ENCODE measurements at places on chromosomes 13 and 19.

DNA sequence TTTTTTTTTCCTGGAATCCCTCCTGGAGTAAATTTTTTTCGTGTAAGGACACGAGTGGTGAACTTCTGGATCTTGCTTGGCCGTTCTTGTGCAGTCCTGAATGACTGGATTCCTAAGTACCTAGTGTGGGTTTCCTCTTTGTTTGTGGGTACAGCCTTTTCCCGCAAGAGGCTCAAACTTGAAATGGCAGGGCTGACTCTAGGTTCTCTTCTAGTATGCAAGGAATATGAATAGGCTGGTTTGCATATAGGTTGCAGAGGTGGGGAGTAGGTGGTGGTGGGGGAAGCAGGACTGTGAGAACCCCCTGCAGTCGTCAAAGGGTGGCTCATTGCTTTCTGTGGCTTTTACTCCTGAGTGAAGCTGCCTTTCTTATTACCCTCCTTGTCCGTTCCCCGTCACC lies 13.6 kb downstream of the UBAC2 start:
- DNase-seq, result no peak

- DNase-seq, result no peak
Measured at GRCh38 chr13:40780822-40781401, 8.5 kb upstream of the SLC25A15 start.

DNA sequence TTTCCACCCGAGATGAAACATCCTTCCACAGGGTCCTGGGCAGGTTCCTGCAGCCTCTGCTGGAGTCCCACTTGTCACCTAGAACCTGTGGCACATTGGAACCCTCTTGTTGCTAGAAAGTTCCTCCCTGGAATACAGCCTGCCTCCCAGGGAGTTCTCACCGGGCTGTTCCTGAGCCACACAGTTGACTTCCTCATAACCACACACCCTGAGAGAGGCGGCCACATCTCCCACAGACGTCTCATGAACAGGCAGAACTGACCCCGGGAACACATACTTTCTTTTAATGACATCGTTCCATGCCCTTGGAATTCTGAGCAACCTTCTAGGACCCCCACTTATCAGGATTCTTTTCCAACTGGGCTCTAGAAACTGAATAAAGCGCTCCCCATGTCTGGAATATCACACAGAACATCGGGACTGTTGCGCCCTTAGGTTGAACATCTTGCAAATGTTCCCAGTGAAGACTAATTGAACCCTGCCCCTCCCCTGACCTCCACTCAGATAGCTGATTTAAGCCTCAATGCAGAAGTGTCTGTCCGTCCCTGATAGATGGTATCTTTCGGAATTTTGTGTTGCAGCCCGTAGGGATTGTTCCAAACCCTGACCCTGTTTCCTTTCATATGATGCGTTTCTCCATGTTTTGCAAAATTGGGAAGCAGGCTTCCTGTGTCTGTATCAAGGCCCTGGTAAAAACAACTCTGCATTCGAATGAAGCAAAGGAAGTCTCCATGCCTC lies 91.1 kb downstream of the RAB20 start:
- no peak for DNase-seq

GRCh38 chr13:50543782-50544181 lies 299.7 kb downstream of the DLEU7 start:
- DNase-seq, result no peak

DNA sequence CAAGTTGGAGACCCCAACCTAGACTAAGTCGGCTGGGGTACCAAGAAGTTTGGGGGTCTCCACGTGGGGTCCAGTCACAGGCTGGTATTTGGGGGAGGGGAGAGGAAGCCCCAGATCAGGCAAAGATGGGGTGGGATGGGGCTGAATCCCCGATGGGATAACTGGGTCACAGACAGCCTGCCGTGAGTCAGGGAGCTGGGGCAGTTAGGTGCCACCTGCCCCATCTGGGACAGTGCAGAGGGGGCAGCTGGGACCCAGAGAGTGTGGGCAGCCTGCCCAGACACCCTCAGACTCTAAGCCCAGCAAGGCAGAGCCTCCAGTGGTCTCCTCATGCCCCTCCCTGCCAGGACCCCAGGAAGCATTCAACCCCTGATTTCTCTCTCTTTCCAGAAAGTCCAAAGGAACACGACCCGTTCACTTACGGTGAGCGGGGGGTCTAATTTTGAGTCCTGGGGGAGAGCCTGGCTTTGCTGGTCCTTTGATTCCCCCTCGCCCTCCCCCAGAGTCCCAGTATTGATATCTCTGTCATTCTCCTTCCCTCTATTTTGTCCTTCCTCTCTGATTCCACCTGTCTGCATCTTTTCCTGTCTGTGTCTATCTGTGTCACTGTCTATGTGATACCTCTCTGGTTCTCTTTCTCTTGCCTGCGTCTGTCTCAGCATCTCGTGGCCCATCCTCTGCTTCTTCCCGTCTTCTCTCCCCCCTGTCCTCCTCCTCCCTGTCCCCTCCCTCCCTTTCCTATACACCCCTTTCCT lies 1.8 kb downstream of the FXYD1 start:
- DNase-seq, result no peak

DNA sequence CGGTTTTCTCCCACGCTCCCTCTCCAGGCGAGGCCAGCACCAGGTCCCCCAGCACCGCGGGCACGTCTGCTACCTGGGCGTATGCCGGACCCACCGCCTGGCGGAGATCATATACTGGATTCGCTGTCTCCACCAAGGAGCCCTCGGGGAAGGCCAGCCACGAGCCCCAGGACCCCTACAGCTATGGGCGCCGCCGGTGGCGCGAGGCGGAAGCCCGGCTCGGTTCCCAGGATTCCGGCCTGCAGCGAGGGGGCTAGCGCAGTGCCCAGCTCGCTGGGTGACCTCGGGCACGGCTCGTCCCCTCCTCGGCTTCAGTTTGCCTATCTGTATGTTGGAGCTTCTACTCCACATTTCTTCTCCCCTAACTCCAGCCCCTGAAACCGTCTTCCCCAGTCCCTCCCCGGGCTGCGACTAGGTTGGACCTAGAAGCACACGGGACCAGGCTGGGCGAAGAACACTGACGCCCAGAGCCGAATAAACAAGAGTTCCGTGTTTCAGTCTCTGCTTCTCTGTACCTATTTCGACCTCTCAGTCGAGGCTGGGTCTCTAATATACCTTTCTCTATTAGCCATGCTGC lies 749 bp upstream of the CPT1C start:
- DNase-seq, result no peak

GRCh38 chr19:35883882-35884281 lies 15.5 kb downstream of the APLP1 start:
- DNase-seq, result no peak

DNA sequence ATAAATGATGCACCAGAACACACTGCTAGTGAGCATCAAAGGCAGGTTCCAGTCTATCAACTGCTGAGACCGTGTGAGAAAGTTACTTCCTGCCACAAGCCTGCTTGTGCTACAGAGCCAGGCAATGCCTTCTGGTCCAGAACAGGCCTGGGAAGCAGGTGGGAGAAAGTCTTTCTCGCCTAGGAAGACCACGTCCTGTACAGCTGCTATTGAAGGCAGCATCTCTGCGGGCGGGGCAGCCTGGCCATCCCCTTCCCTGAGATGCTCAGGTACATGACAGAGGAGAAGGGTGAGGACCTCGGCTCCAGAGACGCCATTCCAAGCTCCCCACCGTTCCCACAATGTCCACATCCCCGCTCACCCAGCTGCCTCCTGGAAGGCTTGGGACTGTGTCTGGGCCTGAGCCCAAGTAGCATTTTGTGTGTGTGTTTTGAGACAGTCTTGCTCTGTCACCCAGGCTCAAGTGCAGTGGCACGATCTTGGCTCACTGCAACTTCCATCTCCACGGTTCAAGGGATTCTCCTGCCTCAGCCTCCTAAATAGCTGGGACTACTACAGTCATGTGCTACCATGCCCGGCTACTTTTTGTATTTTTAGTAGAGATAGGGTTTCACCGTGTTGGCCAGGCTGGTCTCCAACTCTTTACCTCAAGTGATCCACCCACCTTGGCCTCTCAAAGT lies 3.4 kb downstream of the RFX1 start:
- DNase-seq, result no peak

DNA sequence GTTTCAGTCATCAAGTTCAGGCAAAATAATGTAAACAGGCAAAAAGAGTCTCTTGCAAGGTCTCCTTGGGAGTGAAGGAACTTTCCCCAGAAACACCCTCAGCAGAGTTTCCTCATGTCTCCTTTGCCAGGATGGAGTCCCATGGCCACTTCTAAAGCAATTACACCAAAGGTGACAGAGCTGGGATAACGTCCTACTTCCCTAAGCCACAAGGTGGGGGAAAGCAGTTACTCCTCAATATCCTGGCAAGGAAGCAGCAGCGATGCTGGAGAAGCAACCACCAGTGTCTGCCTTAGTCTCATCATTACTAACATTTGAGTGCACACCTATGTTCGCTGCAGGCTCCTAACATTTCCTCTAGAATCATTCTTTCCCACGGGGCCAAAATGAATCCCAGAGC lies 88.6 kb downstream of the UBL3 start:
- no peak for DNase-seq

- DNase-seq, result no peak
Measured at GRCh38 chr13:91078093-91078679, 269.3 kb upstream of the MIR17HG start.

GRCh38 chr13:76994281-76994680 lies 2.4 kb downstream of the CLN5 start:
- DNase-seq, result no peak

DNA sequence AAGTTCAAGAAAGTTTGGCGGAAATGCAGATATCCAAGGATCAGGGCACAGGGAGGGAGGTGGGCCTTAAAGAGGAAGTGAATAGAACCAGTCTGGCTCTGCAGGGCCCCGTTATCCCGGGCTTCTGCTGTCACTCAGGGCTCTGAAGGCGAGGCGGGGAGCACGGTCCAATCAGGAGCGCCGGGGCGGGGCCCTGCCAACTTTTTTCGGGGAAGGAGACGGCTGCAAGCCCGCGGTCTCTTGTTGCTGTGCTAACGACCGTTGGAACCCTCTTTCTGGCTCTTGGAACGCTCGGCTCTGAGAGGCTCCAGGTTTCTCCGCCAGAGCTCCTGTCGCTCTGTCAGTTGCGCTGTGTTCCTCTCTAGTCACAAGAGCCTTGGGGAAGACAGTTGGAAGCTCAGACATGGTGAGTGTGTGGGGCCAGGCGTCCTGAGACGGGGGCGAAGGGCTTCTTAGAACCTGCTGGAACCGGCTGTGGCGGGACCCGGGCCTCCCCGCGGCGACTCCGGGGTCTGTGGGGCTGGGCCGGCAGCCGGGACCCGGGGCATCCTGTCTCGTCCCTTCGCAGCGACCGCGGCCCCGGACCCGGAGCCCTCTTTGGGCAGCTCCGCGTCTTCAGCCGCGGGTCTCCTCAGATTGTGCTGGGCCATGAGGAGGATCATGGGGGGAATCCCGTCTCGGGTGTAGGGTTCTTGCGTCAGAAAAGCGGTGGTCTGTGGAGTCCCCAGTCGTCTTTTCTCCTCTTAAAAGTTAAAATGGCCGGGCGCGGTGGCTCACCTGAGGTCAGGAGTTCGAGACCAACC lies 27.7 kb downstream of the ZNF844 start:
- DNase-seq, result peak; percentile 63

DNA sequence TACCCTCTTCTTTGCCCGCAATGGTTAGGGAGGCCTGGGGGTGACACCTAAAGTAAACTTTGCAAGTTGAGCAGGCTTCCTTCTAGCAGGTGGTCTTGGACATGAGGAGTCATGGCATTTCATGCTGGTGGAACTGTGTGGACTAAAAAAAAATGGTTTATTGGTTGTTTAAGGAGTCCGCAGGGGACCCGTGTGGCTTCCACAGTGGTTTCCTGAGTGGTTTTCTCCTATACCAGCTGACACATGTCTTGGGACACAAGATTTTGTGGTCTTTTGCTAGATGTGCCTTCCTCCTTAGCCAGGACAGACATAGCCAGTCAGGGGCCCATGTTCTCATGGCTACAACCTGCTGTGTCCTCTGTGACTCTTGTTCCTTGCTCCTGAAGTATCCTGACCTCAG lies 1.5 kb downstream of the ZNF543 start:
- DNase-seq, result no peak

- DNase-seq, result no peak
Measured at GRCh38 chr13:49993111-49993510, 3.7 kb upstream of the TRIM13 start.

DNA sequence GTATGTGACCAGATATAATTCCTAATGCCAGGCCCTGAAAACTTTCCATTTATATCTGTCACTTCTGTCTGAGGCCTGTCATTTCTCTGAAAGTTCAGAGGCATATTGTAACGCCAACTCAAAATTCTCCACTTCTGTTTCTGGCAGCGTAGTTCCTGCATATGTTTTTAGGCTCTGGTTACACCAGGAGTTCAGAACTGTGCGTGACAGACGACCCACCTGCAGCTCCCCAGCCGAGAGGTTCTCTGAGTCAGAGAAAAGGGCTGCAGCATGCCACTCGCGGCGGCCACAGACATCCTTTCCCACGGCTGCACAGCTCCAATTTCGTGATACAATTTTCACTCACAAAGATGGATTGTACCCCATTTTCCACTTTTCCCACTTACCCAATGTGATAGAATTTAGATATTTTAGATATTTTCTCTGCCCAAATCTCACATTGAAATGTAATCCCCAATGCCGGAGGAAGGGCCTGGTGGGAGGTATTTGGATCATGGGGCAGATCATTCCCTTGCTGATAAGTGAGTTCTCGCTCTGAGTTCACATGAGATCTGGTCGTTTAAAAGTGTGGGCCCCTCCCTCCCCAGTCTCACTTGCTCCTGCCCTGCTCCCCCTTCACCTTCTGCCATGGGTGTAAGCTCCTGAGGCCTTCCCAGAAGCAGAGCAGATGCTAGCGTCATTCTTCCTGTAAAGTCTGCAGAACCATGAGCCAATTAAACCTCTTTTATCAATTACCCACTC lies 308.1 kb downstream of the LIG4 start:
- DNase-seq, result no peak

DNA sequence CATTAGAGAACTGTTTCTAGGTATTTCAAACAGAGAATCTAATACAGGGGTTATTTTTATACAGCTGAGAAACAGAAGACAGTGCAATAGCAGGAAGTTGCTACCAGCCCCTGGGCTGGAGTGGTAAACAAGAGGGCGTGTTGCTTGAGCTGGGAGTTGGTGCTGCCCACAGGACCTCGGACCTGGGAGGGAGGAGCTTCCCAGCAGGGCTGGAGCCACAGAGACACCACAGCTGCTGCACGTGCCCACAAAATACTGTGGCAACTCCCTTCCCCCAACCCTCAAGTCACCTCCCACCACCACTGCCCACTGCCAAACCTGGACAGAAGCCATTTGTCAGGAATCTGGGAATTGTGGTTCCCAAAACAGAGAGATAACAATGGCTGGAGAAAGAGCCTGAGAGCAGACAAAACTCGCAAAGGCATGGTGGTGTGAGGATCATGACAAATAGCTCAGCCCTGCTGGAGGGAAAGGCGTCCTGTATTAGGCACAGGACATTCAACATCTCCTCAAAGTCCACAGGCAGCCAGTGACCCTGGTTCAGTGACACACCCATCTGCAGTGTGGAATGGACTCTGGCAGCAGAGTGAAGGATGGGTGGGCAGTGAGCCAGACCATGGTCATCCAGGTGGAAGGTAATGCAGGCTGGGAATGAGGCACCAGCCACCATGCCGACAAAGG lies 57.2 kb downstream of the SPATA13 start:
- no peak for DNase-seq

GRCh38 chr19:35403116-35403760 lies 32.4 kb downstream of the GPR42 start:
- no peak for DNase-seq

- DNase-seq, result no peak
Measured at GRCh38 chr19:48648134-48648533, 2.1 kb upstream of the CA11 start.
